ENCODE measurements at places on chromosomes 4 and X.

DNA sequence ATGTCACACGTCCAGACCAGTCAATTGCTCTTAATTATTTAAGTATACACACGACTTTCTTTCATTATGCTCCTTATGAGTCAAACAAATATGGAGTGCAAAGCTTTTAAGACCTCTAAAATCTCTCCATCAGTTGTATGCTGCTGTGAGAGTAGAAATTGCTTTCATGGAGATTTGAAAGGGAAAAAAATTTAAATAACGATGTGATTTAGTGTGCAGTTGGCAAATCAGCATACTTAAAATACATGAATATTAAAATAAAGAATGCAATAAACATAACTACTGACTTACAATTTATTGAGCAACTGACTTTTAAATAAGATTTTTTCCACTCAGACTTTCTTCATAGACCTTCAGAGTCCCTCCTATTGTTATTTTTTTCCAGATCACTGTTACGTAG, 9.0 kb downstream of the TENM3 start:
- no peak for DNase-seq

DNA sequence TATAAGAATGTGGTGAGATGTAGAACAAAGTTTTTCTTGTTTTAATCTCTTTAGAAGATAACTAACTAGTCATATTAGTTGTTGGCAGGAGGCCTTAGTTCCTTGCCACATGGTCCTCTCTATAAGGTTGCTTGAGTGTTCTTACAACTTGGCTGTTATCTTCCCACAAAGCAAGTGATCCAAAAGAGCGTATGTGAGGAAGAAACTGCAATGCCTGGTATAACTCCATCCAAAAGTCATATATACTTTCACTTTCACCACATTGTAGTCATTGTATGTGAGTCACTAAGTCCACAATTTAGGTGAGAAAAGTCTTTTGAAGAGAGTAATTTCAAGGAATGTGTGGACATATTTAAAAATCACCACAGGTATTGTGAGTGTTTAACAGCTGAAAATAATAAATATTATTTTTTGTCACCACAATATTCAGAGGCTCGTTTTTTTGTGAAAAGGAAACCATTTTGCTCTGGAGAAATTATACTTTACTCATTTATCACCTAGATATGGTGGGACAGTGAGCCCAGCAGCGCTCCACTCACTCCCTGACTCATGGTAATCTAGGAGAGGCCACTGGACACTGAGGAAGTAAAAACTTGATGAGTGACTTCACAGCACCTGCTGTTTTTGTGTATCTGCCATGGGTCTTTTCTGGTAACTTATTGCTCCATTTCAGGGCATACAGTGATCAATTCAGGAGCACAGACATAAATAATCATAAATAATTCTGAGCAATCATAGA, 369.4 kb upstream of the NDST3 start:
- DNase-seq = no peak

- no peak for DNase-seq
Observed at GRCh38 chr4:40216622-40217366, 20.0 kb downstream of the RHOH start.

- DNase-seq = no peak
Observed at GRCh38 chrX:3738509-3738908, 25.1 kb upstream of the PRKX start.

- DNase-seq = no peak
Observed at GRCh38 chr4:128973384-128973783, 120.0 kb downstream of the SCLT1 start.
